NCI-H1694 treated with DMSO at 0.1 percent for 48 hours (cell line): ENCODE measurements at places on chromosomes 12 and 14.

DNA sequence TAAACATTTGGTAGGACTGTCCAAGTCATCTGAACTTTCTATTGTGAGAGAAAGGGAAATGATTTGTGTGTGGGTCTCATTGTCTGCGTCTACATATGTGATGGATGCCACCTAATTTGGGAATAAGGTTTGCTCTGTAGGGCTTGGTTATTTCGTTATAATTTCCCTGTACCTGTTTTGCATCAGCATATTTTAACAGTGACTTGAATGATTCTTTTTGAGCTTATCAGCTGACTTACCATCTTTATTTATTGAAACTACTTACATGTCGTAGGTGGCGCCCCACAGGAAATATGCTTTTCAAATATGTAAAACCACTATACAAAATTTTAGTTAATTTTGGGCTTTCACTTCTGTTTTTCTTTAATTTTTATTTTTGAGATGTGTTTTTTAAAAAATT, 56.5 kb upstream of the BCAT1 start:
- DNase-seq, result no peak

DNA sequence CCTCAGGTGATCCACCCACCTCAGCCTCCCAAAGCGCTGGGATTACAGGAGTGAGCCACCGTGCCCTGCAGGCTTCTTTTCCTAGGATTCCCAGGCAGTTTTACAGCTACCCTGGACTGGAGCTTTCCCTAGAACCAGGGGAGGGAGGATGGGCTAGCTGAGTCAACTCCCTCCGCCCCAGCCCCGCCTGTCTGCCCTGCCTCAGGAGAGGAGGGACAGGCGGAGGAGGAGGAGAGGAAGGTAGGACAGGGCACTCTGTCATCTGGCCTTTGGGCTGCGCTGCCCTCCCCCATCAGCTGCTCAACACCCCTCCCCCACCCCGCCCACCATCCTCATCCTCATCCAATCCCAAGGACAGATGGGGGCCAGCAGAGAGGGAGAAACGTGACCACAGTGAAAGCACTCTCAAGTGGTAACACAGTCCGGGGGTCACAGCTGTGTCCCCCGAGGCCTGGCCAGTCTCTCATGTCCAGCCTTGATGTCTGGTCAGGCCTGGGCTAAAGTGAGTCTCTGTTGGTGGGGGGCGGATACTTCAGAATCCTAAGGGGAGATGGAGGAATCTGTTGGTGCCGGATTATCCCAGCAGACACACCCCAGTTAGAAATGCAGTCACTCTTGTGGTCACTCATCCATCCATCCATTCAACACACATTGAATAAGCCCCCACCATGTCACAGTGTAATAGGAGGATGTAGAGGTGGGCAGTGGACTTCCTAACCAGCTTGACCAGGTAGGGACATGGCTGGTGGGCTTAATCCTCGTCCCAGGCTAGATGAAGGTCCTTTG, 12.3 kb downstream of the FIGNL2 start:
- no peak for DNase-seq

GRCh38 chr14:100640471-100641273, 53.5 kb upstream of the BEGAIN start:
- no peak for DNase-seq

DNA sequence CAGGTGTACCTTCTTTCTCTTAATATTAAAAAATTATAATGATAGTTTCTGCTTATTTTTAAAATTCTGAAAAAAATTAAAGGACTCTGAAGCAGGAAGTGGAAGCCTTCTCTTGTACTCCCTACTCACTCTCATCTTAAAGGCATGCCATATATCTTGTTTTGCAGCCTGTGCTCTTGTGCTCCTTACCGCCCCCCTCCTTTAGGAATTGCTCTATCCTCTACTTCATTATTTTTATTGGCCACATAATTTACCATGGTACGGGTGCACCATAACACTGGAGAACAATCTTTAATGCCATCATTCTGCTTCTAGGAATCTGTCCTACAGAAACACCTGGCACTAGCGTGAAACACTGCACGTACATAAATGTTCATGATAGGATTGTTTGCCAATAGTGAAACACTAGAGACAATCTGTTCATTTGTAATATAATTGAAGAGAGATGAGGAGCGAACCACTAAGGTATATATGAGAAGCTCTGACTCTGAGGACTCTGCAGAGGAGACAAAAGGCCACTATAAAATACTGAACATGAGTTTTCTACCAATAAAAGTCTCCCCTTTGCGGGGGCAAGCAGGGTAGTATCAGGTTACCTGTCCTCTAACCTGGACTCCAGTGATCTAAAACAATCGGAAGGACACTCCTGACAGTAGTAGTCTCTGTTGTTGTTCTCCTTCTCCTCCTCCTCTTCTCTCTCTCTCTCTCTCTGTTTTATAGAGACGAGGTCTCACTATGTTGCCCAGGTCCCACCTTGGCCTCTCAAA, 6.3 kb upstream of the NYNRIN start:
- peak; percentile 25 for DNase-seq

DNA sequence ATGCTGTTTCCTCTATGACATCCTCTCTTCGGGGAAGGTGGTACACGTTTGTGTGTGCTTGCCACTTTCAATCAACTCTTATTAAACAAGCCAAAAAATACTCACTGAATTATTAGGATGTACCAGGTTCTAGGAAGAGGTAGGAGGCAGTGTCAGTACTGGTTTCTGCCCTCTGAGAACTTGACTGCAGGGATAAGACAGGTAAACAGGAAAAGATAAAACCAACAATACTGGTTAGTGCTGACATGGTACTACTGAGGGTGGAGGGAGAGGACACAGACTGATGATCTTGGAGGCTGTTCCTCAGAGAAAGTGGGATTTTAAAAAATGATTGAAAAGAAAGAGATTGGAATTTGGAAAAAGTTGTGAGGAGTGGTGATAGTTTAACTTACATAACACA, 295.2 kb upstream of the PWP1 start:
- DNase-seq, result no peak

GRCh38 chr12:113971392-113971791, 5.3 kb upstream of the RBM19 start:
- no peak for DNase-seq

- DNase-seq, result no peak
Observed at GRCh38 chr12:91100906-91101305, 10.4 kb downstream of the LUM start.

DNA sequence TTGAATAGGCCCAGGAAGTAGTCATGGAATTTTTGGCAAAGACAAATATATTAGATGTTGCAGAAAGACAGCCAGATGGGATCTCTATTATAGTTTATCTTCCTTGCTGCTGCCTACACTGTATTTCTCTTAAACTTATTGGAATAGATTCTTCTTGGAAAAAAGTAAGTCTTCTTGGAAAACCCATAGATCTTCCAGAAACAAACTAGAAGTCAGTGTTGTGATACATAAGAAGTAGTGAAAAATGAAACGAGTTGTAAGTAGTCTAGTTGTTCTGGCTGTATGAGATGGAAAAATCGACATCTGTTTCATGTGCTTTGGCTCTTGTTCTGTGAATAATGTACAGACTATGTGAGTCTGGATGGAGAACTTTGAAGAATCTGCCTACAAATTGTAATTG, 29.0 kb downstream of the GLIPR1L2 start:
- no peak for DNase-seq

- no peak for DNase-seq
Observed at GRCh38 chr12:116864371-116865160, 16.7 kb downstream of the HRK start.

GRCh38 chr12:100795174-100795799, 711 bp downstream of the ANO4 start:
- DNase-seq, result no peak

DNA sequence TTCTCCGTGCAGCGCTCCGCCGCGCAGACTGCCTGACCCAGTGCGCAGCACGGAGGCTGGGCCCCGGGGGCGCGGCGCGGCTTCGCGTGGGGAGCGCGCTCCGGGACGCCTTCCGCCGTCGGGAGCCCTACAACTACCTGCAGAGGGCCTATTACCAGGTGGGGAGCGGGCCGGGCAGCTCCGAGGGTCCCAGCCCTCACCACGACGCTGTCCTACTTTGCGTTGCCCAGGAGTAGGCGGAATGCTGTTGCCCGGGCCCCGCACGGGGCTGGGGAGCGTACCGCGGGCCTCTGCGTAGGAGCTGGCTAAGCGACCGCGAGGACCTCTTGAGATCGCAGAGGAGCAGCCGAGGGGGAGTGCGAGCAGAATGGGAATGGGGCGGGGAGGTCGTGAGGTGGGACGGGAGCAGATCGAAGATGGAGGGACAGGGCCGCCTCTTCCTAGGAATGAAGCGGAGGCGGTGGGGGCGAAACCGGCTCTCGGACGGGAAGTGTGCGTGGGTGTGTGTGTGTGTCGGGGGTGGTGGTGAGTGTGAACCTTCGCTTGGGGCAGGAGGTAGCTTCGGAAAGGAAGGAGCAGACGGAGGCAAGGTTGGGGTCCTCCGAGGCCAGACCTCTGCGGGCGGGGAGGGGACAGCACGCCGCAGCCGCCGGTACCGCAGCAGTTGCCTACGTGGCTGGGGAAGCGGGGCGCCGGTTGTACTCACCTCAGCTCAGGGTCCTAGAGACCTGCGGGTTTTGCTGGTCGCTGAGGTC, 751 bp downstream of the P3H3 start:
- no peak for DNase-seq

DNA sequence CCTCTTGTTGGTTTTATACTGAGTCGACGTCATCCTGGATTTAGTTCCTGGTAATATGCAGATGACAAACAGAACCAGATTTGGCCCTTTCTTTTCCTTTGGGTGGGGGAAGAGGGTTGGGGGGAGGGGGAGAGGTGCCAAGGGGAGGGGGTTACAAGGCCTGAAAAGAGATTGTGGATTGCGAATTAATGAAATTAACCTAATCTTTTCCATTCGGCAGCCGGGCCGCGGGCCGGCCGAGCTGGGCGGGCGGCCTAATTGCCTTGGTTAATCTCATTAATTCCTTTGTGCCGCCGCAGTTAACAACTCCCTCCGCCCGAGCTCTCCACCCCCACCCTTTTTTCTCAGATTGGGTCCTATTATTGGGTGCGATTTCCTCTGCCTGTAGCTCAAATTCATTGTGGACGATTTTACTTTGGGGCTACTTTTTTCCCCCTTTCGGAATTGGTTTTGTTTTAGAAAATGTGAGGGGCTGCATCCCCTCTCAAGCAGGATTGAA, 387 bp upstream of the GSC start:
- DNase-seq, result no peak

- no peak for DNase-seq
Observed at GRCh38 chr12:75020068-75020557, 189.5 kb downstream of the KCNC2 start.

DNA sequence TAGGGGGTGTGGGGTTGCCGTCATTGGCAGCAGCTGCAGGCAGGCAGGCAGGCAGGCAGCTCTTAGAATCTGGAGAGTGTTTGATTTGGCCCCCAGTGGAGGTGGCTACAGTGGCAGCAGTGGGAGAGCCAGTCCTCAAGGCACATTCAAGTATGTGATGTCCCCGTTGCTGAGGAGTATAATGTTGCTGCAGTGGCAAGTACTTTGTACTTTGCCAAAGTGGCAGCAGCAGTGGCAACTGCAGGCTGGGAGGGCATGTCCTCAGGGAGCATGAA, 147.1 kb downstream of the PAPOLA start:
- DNase-seq, result no peak

DNA sequence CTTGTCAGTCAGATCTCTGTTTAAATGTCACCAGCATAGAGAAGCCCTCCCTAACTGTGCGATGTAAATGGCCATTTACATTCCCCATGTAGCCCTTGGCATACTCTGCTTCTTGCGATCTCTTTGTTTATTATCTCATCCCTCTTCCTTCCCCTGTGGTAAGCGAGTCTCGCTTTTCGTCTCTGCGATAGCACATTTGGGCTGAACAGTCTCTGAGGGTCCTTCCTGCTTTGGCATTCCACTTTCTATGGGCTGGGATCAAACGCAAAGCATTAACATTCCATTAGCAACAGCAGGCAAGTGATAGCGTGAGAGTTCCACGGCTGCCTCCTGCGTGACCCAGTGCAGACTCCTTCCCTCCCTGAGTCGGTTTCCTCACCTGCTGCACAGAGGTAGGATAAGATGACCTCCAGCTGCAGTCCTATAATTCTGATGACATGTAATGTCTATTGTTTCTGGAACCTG, 61.4 kb upstream of the TUNAR start:
- DNase-seq, result no peak

GRCh38 chr12:101186291-101186690, 23.7 kb downstream of the SLC5A8 start:
- no peak for DNase-seq

- peak; percentile 47 for DNase-seq
Observed at GRCh38 chr14:24398653-24399446, at the start of gene NYNRIN. NYNRIN (plus strand) TSS chr14:24399003; CDS start chr14:24399247, 244 bp downstream.

DNA sequence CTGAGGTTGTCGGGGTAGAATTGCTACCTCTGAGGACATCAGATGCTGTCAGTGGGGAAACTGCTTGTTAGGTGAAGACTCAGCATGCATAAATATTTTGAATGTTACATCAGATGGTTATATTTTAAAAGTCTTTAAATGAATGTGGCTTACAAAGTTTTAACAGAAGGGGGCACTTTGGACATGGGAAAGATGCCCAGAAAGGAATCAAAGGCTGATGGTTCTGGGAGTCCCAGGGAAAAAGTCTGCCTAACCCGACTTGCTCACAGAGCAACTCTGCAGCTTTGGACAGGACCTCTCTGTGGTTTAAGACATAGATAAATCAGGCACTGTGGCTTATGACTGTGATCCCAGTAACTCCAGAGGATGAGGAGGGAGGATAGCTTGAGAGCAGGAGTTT, 474.9 kb downstream of the ATP23 start:
- DNase-seq, result no peak

DNA sequence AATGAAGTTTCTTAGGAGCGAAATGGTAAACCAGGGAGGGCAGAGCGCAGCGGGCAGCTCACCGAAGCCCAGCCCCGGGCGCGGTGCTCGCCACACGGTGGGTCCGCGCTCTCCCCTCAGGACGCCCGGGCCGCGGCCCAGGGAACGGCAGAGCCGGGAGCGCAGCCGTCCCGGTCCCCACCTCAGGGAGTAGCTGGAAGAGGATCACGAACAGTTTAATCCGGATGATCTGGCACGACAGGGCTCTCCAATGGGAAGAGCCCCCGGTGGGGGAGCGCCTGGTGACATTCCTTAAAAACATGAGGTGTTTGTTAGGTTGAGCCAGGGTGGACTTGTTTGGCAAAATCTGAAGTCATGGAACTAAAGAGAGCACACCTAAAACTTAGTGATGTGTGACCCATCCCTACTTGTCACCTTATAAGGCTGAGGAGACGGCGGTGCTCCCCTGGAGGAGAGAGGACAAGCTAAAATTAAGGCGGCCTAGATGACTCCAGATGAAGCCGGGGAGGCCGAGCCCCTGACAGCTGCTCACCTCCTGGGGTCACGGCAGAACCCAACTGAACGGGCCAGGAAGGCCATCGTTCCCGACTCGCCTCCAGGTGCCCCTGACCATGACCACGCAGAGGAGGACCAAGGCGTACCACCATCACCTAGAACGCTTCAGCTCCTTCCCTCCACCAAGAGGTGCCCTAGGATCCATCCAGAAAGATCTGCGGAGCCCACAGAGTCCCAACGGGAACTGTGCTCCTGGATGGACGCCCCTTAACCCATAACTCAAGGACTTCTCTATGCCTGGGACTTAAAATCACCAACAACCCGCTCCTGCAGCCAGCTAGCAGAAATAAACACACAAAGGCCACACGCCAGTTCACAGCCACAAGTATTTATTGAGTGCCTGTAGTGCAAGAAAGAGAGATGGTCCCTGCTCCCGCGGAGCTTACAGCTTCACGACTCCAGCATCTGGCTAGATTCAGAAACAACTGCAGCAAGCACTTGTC, 866 bp upstream of the PITPNM2 start:
- no peak for DNase-seq

GRCh38 chr14:69574263-69574953, at the start of gene CCDC177:
CCDC177 (minus strand) TSS chr14:69574871; CDS start chr14:69573622, 1,249 bp downstream.
- DNase-seq, result peak; percentile 83

GRCh38 chr14:105388976-105389375, 9.4 kb upstream of the TEX22 start:
- DNase-seq, result no peak
